Hepatic stellate cell (primary cell): ENCODE measurements at places on chromosomes 16 and 17.

DNA sequence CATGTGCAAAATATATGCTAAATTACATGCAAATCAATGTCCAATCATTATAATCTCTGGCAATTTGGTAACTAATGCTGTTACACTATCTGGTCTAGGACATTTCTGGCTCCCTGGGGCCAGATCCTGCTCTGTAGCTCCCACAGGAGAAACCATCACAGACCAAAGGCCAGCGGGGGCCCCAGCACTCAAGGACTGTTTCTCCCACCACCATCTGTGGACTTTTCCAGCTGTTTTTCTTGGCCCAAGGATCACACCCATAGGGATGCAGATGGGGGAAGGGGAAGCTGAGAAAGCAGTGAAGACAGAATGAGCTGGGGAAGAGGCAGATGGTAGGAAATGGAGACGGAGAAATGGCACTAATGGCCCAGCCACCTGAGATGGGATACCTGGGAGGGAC, at the start of gene HIGD1B:
Gene HIGD1B, plus strand, starts transcription at position 298 of the 400 bp plus-strand sequence. CDS start 270 bp downstream, outside the sequence.
- no peak for DNase-seq

DNA sequence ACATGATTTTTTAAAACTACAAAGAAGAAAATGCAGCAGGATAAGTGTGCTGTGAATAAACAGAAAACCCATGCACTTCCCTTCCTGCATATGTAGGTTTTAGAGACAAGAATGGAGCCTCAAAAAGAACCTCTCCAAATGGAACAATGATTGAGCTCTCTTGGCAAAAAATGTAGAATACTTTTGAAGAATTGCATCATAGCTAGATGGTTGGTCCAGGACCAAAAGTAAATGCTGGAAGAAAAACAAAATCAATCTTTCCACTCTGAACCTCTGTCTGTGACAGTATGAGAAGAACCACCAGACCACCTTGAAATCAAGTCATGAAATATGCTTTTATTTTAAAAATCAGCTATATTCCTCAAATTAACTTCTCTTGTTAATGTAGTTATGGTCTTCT, 17.5 kb downstream of the HELZ start:
- no peak for DNase-seq

DNA sequence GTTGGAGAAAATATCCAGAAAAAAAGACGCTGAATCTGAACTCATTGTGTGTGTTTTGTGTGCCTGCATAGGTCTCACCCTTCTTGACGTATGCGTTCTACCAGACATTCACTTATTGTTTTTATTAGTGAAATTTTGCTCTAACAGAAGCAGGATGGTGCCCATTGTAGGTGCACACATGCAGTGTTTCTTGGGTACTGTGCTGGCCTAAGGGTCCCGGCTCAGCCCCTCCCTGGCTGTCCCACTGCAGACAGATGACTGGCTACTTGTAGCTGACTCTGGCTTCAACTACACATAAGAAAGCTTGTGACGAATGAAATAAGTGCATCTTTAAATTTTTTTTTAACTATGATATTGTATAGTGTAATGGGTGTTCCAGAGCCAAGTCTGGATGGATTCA, 227.0 kb downstream of the CBLN1 start:
- no peak for DNase-seq

GRCh38 chr16:88692861-88693260, 6.6 kb upstream of the SNAI3 start:
- no peak for DNase-seq

DNA sequence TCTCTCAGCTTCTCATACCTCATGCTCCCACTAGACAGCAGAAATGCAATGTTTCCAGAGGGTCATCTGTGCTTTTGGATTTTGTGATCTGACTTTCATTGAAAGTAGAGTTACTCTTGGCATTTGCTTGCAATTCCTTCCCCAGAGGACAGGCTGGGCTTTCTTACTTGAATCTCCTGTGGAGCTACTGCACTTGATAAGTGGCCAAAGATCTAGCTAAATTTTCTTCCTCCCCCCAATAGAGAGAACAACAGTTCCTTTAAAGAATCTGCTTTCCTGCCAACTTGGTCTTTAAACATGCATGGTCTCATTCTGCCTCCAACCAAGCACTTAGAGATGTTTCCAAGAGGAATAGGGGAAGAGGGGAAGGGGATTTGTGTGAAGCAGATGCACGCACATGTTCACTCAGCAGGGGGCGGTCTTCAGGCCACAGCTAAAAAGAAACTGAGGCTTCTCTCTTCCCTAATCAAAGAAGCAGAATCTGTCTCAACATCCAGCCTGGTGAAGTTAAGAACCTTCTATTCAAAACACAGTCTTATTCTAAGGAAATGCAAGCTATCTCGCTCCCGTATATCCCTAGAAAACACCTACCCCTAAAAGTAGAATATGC, 229.6 kb downstream of the ZFHX3 start:
- no peak for DNase-seq

DNA sequence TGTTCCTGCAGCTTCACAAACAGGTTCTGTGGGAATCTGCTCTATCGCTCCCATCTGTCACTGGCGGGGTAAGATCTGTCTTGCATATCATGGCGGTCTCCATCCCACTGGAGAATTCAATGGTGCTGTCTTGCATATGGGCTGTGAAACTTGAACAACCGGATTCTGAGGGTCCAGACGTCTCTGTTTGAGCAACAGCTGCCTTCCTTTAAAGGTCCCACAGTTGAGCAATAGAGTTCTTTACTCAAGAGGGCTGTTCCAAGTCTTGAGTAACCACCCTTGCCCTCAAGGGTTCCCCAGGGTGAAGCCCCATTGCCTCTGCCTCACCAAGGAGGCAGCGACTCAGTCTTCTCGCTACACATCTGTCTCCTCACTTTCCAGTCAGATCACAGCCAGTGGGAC, 50.8 kb downstream of the ZFHX3 start:
- no peak for DNase-seq
